ENCODE measurements at places on chromosomes 1 and 21.
A peak's percentile ranks its signal among the peaks of the same experiment; 100 is the strongest.

DNA sequence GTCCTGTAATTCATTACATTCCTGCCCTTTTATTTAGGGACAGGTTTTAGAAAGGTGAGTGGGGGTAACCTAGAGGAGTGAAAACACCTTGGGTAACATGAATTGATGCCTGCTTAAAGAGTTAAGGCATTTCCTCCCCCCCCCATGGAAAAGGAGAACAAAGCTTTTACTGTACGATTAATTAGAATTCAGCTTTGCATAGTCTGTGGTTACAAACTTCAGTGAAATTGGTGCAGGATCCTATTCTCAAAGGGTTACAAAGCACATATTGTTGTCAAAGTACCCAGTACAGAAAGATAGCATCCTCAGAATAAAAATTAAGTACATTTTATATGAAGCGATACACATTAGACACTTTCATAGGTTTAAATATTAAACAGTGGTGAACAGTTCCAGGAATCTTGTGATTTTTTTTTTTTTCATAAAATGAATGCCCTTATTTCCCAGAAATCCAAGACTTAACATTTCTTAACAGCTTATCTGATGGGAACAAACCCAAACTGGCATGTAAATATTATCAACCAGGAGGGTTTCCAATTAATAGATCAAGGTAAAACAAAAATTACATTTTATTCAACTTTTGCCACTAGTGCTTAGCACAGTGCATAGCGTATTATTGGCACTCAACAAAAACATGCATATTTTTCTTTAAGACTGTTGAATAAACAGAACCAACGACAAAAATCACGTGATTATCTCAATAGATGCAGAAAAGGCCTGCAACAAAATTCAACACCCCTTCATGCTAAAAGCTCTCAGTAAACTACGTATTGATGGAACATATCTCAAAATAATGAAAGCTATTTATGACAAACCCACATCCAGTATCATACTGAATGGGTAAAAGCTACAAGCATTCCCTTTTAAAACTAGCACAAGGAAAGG lies 172.7 kb downstream of the PDE4B start:
- no peak for DNase-seq

GRCh38 chr21:31117128-31117916 lies 79.0 kb upstream of the KRTAP19-8 start:
- peak; percentile 71 for DNase-seq

DNA sequence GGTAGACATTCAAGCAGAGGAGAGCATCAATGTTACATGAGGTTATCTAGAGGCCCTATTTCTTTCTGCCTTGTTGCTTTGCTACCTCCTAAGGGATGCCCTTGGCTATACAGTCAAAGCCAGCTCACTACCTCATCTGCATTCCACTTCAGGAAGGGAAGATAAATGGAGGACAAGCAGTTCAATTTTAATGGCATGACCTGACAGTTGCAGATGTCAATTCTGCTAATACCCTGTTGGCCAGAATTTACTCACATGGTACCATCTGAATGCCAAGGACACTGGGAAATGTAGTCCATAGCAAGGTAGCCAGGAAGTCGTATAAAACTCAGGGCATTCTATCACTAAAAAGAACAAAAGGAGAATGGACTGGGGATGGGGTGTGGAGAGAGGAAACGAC lies 31.5 kb downstream of the PALMD start:
- no peak for DNase-seq

DNA sequence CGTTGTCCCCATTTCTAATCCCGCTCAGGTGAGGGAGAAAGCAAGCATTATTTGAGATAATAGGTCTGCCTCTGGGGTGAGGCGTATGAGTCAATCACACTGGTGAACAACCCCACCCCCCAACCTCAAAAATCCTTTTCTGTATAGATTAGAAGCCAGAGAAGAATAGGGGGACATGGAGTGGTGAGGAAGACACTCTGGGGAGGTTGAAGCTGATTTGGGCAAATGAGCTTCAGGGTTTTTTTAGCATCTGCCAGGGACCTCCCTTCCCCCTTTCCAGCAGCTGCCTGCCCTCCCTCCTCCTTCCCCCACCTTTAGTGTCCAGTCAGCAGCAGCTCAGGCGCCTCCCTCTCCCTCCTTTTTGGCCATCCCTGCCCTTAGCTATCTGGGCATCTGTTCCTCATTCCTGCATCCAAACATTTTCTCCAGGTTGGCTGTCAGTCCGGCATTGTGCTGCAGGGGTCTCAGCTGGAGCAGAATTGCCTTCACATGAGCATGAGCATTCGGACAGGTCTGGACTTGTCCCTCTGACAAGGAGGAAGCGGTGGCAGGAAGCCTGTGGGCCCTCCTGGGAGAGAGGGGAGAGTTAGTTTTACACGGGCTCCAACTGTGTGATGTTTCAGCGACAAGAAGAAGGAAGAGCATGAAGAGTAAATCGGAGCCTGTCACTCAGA lies 30.8 kb upstream of the PTGFRN start:
- peak; percentile 27 for DNase-seq

DNA sequence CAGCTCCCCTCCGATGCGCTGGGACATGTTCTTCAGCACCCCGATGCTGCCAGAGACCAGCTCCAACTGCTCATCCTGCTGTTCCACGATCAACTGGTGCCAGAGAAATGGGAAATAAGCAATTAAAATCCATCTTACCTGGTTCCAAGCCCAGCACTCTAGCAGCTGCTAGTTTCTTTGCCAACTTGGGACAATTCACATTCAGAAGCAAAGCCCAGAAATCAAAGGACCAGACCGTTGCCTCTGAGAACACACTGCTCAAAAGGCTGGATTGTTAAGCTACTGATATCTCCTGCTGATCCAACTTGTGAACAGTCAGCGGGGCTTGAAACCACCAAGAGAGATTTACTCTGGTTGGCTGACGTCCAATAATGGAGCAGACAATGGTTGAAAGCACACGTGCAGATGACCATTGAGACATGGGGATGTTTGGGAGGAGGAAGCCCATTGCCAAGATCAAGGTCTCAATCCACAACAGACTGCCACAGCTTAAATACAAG lies 34.4 kb downstream of the STX6 start:
- no peak for DNase-seq

GRCh38 chr1:216224233-216224632 lies 199.0 kb downstream of the USH2A start:
- DNase-seq, result no peak

DNA sequence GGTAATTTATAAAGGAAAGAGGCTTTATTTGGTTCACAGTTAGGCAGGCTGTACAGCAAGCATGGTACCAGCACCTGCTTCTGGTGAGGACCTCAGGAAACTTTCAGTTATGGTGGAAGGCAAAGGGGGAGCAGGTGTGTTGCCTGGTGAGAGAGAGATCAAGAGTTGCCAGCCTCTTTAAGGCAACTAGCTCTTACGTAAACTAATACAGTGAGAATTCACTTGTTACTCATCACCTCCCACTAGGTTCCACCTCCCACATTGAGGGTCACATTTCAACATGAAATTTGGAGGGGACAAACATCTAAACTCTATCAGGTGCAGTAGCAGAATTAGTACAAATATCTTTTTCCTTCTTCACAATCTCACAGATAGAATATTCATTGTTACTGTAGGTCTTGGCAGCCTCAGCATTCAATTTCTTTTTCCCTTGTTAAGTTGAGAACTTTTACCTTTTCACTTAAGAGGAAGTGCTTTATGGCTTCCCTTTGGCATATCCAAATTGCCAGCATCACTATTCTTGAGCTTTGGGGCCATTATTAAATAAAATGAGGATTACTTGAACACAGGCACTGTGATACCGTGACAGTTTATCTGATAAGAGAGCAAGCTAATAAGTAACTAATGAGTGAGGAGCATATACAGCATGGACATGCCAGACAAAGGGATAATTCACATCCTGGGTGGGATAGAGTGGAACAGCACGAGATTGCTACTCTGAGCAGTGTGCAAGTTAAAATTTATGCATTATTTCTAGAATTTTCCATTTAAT lies 48.4 kb downstream of the MAGI3 start:
- no peak for DNase-seq

- DNase-seq, result no peak
Measured at GRCh38 chr1:193265716-193266115, 79.3 kb upstream of the B3GALT2 start.

DNA sequence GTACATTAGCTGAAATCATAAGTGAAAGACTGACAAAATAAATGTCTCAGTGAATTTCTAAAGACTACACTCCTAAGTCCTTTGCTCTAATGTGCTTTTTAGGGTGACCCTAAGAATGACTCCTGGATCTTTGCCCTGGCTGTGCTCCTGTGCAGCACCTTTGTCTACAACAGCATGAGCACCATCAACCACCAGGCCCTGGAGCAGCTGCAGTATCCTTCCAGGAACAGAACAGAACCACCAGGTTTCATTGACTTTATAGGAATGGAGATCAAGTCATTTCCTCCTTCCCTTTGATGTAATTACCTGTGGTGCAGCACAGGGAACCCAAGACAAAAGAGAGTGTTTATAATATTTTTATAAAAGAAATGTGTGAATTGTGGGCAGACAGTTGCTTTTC lies 14.1 kb downstream of the GBP6 start:
- DNase-seq, result no peak

GRCh38 chr1:231170875-231171274 lies 9.0 kb downstream of the TRIM67 start:
- DNase-seq, result no peak

- DNase-seq, result no peak
Measured at GRCh38 chr1:28249866-28250295, 9.4 kb upstream of the SESN2 start.

- DNase-seq, result no peak
Measured at GRCh38 chr1:23118957-23119792, 49.5 kb downstream of the LUZP1 start.

DNA sequence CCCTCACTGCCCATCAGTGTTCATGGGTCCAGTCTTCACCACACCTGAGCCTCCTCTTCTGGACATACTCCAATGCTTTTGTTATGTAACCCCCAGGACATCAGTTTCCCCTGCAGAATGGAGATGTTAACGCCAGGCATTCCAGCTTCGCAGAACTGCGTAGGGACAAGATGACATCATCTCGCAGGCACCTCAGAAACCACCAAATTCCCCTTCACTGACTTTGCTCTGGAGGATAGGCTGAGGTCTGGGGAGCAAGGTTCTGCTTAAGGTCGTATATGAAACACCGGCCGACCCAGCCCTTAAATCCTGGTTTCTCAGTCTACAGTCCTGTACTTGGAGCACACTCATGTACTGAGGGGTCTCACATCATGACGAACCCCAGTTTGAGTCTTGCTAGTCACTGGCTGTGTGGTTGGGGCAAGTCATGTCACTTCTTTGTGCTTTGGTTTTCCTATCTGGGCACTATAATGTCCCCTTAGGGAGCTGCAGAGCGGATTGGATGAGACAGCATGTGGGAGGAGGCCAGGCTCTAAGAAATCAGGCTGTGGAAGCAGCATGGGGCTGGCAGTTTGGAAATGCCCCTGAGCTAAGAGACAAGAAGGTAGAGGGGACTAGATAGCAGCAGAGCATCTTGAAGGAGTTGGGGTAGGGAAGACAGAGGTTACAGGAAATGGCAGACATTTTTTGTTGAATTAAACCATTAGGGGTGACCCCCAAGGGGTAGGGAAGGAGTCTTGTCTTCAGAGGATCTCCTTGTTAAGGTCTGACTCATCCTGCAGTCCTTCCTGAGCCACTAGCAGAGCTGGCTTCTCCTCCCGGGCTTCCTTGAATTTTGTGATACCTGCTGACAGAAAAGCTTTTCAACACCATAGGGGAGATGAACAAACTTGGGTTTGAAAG lies 138.3 kb downstream of the FOXD2 start:
- DNase-seq, result peak; percentile 89

- DNase-seq, result no peak
Measured at GRCh38 chr1:53559854-53560580, 100.8 kb downstream of the DMRTB1 start.

GRCh38 chr1:231818337-231818736 lies 191.7 kb downstream of the DISC1 start:
- no peak for DNase-seq

DNA sequence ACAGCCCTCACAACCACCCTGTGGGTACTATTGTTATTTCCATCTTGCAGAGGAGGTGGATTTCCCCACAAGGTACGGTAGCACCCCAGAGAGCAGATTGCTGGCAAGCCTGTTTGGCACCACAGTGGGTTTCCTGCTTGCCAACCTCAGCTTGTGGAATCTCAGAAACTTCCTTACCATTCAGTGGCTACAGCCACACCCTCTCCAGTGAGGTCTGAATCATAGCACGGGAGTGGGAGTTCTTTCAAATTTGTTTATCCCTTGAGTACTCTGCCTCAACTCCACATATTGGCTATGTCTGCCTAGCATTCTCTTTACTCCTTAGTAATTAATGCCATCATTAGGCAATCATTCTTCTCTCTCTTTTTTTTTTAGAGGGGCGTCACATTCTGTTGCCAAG lies 162.1 kb downstream of the PTPRU start:
- DNase-seq, result no peak

GRCh38 chr1:234922987-234923386 lies 205.7 kb downstream of the TOMM20 start:
- DNase-seq, result no peak

DNA sequence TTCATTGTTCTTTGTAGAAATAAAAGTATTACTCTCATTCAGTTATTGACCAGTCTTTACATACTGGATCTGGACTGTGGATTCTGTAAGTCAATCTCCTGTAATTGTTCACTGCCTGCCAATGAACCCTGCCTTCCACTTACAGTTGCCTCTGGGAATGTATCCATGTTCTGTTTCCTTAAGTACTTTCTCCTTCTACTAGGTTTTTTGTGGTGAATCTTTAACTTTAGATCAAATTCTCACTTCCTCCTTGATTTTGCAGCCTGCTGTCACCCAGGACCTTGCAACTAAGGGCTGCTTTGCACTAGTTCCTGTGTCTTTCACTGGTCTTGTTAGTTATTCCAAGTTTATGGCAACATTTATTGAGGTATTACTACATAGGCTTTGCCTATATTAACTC lies 28.2 kb upstream of the ANKRD13C start:
- no peak for DNase-seq

DNA sequence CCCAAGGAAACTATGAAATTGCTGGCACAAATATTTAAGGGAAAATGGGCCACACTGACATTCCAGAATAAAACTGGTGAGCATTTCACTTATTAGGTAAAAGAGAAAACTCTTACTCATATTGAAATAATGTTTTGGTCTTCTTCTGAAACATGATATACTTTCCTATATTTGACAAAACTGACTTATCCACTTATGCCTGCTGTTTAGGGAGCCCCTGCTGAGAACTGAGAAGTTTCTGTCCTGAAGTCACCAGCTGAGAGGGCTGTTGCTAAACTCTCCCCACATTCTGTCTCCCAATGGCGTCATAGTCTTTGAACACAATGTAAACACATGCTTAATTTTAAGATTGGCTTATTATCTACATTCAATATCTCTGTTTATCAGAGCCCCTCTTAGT lies 46.8 kb upstream of the ZC3H11B start:
- peak; percentile 82 for DNase-seq

Data from EL (cell line).